ENCODE measurements at places on chromosomes 12 and 14.

DNA sequence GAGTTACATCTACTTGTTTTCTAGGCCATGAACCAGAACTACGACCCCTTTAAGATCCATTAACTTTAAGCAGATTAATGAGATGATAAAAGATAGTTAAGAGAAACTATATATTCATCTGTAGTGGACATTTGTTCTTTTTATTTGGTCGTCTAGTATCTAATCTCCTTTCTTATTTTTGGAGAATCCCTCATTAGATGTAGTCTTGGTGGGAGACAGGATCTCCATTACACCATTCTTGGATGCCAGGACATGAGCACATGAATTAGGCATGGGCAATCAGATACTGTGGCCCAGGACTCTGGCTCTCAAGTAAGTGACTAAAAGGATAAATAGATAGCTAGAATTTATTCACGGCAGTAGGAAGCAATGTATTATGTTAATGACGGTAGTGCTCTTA is 245.0 kb downstream of the ATP23 start:
- no peak for DNase-seq

DNA sequence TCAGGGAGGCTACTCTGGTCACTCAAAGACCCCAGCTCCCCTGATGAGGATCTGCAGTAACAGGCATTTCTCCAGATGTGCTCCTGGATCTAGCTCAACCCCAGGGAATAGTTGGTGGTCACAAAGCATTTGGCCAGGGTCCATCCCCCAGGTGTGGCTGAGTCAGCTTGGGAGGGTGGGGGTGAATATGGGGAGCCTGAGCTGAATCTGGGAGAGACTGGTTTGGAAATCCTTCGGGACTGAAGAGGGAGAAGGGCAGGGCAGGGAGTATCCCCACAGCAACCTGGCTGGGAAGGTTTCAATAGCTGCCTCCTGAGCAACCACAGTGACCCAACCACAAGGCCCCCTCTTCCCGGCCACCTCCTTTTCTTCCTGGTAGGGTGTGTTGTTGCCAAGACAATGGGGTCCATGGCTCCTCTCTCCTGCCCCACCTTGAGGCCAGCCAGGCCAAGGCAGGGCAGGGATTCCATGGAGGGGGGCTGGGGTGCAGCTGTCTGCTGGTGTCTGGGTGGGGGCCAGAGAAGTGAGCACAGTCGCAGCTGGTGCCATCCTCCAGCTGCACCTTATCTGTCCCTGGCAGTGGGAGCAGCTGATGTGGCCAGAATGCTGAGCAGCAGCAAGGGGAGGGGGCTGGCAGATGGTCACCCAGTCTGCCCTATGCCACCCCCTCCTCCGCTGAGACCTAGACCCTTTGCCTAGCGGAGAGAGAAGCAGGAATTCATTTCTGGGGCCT is 5.5 kb downstream of the ASIC1 start:
- no peak for DNase-seq

DNA sequence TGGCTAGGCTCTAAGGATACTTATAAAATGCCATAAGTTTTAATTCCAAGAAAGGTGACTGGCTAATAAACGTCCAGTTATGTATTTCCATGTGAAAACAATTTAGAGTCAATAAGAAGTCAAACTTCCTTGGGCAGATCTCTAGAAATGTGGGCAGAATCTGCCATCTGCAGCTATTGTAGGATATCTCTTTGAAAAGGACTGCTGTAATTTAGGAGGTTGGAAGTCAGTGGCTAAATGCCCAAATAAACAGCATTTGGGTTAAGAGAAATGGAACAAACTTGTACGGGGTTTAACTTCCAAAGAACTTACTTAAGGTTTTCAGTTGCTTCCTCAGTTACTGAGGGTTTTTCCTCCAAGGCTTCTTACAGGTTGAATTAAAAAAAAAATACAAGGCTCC is 121.6 kb downstream of the FIGNL2 start:
- no peak for DNase-seq

GRCh38 chr14:91246051-91246852 is 1.7 kb upstream of the GPR68 start:
- DNase-seq: peak; percentile 83

- DNase-seq: no peak
These were observed 5.1 kb downstream of the LHX5 start for GRCh38 chr12:113466454-113467141.

- no peak for DNase-seq
These were observed 115.4 kb downstream of the ETV6 start for GRCh38 chr12:11764837-11765236.

DNA sequence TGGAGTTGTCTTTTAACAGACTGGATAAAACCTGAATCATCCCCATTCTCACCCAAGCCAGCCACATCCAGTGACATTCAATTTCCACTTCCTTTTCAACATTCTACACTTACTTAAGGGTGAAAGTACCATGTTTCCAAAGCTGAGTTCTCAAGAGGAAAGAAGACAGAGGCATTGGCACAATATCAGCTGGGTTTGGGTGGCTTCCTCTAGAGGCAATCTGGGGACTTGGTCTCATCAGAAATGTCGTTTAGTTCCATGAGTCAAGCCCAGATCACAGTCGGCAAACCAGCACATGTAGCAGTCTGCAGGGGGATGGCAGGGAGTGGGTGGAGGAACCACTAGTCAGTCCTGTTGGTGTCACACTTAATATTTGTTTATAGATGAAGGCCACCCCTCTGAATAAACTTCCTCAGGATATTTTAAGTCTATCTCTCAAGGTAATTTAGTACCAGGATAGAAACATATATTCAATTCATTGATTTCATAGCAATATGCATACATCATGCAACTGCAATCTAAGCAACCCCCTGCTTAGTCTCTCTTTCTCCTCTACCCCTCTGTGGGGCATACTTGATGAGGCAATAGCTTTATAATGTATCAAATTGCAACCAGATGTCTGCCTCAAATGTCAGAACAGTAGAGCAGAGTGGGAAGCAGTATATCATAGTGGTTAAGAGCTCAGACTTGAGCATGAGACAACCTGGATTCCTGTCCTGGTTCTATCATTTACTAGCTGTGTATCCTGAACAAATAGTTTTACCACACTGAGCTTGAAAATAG is 3.0 kb downstream of the SRRM4 start:
- DNase-seq: no peak

- DNase-seq: no peak
These were observed 126.3 kb upstream of the FGD4 start for GRCh38 chr12:32273063-32273522.

DNA sequence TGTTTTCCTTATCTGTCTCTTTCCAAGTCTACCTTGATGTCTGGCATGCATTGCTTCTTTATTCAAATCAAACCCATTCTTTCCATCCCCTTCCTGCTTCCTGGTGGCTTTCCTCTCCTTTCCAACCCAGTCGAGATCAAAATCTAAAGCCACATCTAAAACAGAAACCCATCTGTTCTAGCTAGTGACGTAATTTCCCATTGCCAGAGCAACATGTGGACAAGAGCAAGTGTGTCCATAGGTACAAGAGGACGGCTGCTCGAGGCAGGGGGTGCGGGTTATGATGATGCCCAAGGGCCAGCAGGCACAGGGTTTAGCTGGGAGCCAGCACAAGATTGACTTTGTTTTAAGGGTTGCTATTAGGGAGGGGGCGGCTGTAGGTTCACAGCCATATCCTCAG is 7.0 kb downstream of the KRT80 start:
- DNase-seq: no peak

GRCh38 chr12:57731411-57732080 is 7.0 kb downstream of the AGAP2 start:
- DNase-seq: no peak
